ENCODE measurements at places on chromosomes 13 and 19.
A peak's percentile ranks its signal among the peaks of the same experiment; 100 is the strongest.

DNA sequence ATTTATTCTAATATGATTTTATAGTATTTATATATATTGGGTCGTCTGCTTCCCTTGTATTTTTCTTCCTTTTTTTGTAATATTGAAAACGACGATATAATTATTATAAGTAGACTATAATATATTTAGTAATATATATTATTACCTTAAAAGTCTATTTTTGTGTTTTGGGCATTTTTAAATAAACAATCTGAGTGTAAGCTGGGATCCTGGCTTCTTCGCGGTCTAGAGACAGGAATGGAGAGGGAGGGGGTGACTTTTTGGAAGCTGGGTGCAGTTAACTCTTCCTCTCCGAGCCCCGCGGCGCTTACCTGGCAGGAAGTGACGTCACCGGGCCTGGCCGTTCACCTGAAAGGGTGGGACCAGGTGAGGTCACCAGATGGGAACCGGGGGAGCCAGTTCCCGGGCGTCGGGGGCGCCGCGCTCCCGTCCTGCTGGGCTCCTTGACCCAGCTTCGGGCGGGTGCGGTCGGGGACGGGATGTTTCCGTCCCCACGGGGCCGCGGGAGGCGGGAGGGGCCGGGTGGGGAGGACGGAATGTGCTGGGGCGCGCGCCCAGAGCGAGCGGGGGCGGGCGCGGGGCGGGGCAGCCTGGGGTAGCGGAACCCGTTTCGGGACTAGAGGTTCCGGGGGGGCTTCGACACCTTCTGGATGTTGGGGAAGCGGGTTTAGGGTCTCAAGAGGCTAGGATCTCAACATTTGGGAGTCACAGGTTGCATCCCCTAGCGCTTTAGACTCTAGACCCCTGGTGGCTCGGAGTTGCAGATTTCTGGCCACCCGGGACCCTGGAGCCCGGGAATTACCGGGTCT is 2.8 kb downstream of the ZFP36 start:
- H3K27ac ChIP-seq: peak overlapping the region; percentile 100
- peaks cover 38% of the 10 kb centered on the region for H3K4me1 ChIP-seq
- peak; percentile 98 for DNase-seq

DNA sequence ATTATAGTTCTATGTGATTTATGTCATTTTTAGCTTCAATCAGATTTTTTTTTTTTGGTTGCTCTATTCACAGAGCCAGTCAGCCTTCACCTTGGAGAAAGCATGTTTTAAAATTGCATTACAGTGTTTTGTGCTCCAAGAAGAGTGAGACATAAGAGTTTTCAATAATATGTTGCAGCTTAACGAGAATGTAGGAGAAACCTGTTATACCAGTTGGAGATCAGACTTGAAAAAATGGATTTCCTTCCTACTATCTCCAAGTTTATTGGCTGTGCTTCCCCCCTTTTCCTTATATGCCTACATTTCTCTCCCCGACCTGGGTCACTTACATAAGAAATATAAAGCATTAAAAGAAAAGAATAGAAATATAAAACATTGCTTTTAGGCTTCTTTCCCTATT is 123.9 kb upstream of the ARGLU1 start:
- no peak overlapping the region for H3K27ac ChIP-seq
- H3K36me3 ChIP-seq: no peaks in the 10 kb centered on the region
- DNase-seq: no peak
- H3K4me3 ChIP-seq: no peak overlapping the region
- H3K27me3 ChIP-seq: no peaks in the 10 kb centered on the region
- no peaks in the 10 kb centered on the region for H3K4me1 ChIP-seq

GRCh38 chr13:51005566-51005965 is 96.0 kb downstream of the RNASEH2B start:
- no peaks in the 10 kb centered on the region for H3K4me1 ChIP-seq
- no peak overlapping the region for H3K4me3 ChIP-seq
- no peak for DNase-seq
- no peaks in the 10 kb centered on the region for H3K36me3 ChIP-seq
- no peak overlapping the region for H3K27ac ChIP-seq

DNA sequence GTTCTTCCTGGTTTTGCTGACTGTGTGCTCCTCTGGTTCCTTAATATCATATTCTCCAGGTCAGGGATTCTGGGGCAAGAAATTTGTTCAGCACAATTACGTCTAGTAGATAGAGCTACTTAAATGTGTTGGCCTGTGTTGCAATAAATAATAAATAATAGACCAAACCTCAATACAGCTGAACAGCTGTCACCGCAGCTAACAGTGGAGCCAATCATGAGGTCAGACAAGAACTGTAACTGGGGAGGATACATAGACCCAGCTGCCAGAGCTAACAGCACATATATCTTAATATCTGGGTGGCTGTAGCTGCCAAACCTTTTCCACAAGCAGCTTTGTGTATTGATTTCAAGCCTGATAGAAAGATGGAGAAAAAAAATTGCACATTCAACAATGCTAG is 1596.3 kb upstream of the PCDH20 start:
- H3K27me3 ChIP-seq: no peaks in the 10 kb centered on the region
- no peak overlapping the region for H3K27ac ChIP-seq
- no peak for DNase-seq
- no peak overlapping the region for H3K4me3 ChIP-seq

GRCh38 chr13:64938660-64939059 is 2291.5 kb downstream of the PCDH9 start:
- H3K4me1 ChIP-seq: no peaks in the 10 kb centered on the region
- DNase-seq: no peak
- no peak overlapping the region for H3K4me3 ChIP-seq
- no peaks in the 10 kb centered on the region for H3K27me3 ChIP-seq
- H3K27ac ChIP-seq: no peak overlapping the region

DNA sequence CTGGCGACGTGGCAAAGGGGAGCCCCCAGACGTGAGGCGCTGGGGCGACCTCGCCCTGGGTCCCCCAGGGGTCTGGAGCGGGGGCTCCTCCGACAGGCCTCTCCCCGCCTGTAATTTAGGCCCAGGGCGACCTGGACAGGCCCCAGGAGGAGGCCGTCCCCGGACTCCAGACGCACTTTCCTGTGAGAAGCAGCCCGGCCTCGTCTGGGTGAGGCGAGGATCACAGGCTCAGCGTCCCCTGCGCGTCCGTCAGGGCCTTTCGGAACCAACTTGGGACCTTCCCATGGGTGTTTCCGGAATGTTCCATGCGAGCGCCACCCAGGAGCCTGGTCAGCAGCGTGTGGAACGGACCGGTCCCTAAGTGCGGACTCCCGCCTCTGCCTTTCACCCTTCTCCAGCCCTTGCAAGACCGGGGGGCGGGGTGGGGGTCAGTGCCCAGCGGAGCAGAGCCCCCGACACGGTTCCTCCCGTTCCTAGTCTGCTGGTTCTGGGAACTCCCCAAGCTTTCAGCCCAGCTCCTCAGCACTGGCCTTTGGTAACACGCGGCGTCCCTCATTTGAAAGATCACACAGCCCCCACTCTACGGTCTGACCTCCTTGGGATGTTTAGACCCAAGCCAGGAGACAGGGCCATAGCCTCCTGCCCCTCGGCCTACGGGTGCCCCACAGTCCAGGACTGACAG is 1.1 kb upstream of the GRTP1 start:
- peaks cover 27% of the 10 kb centered on the region for H3K27me3 ChIP-seq
- no peak for DNase-seq

DNA sequence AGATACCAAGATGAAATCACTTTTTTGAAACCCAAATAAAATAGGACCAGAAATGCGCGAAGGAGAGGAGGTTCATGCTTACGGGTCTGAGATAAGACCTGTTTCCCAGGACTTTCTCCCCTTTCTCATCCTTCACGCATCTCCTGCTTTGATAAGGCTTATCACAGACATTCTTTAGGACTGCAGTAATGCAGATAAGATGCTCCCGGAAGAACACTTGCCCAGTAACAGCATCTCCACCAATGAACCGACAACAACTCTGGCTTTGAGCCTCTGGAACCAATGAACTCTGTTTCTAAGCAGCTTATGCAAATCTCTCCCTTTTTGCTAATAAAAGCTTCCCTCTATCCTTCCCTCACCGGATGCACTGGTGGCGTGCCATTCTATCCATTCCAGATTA is 783.4 kb upstream of the ARGLU1 start:
- no peaks in the 10 kb centered on the region for H3K36me3 ChIP-seq
- DNase-seq: no peak
- H3K27ac ChIP-seq: no peak overlapping the region
- H3K4me1 ChIP-seq: no peaks in the 10 kb centered on the region
- no peaks in the 10 kb centered on the region for H3K27me3 ChIP-seq

DNA sequence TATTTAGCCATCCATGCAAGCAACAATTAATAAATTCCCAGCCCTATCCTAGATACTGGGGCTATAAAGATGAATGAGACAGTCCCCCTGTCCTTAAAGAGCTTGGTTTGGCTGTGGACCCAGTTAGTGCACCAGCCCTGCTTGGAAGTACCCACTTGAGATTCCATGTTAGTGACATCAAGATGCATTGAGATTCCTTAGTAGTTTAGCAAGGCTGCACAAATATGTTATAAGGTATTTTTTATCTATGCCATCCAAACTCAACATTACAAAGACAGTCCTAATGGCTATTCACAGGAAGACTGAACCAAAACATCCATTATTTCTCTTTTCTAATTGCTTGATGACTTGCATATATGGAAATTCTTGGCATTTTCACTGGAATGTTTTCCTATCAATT is 48.8 kb upstream of the RAP2A start:
- no peaks in the 10 kb centered on the region for H3K27me3 ChIP-seq
- H3K4me1 ChIP-seq: peaks cover 35% of the 10 kb centered on the region
- no peak for DNase-seq
- H3K4me3 ChIP-seq: no peak overlapping the region
- H3K36me3 ChIP-seq: no peaks in the 10 kb centered on the region
- no peak overlapping the region for H3K27ac ChIP-seq

DNA sequence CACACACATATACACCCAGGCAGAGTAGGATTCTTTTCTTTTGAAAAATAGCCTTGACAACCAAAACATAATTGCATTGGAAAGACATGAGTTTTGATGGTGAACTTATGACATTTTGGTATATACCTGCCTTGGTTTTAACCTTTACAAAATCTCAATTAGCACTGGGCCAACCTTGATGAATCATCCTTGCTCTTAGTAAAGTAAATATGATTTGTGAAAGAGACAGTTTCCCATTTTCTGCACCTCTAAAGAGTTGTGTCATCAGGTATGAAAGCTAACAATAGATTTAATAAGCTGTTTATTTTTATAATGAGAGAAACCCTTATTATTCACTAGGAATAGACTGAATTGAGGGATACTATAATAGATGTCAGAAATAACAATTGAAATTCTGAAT is 15.7 kb upstream of the ENOX1 start:
- peaks cover 8% of the 10 kb centered on the region for H3K4me1 ChIP-seq
- no peak overlapping the region for H3K4me3 ChIP-seq
- no peaks in the 10 kb centered on the region for H3K36me3 ChIP-seq
- no peak overlapping the region for H3K27ac ChIP-seq
- DNase-seq: no peak

All from spleen (tissue), 13 donors.